ENCODE measurements at places on chromosomes 3 and 15. TPM values are rescaled to one million over a fixed set of nuclear protein-coding genes. Genes with fewer than 3 reads are reported as not detected.

GRCh38 chr3:32399030-32399620 lies 7.5 kb downstream of the CMTM7 start:
- H3K4me3 ChIP-seq: no peak overlapping the region
- peak; percentile 49 for DNase-seq
- H3K27me3 ChIP-seq: no peaks in the 10 kb centered on the region
- no peak overlapping the region for H3K27ac ChIP-seq
- H3K36me3 ChIP-seq: no peaks in the 10 kb centered on the region

DNA sequence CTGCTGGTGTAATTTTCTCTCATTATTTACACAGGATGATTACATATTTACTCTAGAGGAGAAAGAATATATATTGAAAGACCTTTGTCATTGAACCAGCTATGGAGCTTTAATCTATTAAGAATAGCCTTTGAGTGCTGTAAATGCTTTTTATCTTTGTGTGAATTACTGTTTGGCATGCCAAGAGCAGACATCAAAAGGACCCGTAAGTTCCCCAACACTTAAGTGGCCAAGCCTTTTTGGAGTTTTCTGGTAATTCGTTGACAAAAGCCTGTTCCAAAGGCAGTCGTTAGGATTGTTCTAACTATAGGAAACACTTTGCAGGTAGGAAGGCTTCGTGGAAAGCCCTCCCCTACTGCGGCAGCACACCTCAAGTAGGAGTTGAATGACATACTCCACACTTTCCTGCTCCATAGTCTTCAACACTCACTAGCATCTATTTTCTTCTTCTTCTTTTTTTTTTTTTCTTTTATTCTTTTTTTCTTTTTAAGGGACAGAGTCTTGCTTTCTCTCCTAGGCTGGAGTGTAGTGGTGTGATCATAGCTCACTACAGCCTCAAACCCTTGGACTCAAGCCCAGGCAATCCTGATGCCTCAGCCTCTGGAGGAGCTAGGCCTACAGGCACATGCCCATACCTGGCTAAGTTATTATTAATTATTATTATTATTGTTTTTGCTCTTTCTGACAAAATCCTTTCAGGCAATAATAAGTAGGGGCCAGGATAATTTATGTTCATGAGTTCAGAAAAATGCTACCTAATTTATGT lies 98.6 kb downstream of the SUCNR1 start:
- H3K36me3 ChIP-seq: no peaks in the 10 kb centered on the region
- no peak for DNase-seq

- no peak for DNase-seq
- H3K36me3 ChIP-seq: no peaks in the 10 kb centered on the region
- H3K27me3 ChIP-seq: no peaks in the 10 kb centered on the region
- no peaks in the 10 kb centered on the region for H3K4me1 ChIP-seq
These were observed 605.9 kb downstream of the ROBO1 start for GRCh38 chr3:79161941-79162340.

GRCh38 chr3:50160561-50160983 lies 5.4 kb downstream of the SEMA3F start:
- no peak for DNase-seq
- no peaks in the 10 kb centered on the region for H3K36me3 ChIP-seq
- H3K4me1 ChIP-seq: peaks cover 4% of the 10 kb centered on the region
- no peak overlapping the region for H3K27ac ChIP-seq
- no peak overlapping the region for H3K4me3 ChIP-seq
- peaks cover 11% of the 10 kb centered on the region for H3K27me3 ChIP-seq

DNA sequence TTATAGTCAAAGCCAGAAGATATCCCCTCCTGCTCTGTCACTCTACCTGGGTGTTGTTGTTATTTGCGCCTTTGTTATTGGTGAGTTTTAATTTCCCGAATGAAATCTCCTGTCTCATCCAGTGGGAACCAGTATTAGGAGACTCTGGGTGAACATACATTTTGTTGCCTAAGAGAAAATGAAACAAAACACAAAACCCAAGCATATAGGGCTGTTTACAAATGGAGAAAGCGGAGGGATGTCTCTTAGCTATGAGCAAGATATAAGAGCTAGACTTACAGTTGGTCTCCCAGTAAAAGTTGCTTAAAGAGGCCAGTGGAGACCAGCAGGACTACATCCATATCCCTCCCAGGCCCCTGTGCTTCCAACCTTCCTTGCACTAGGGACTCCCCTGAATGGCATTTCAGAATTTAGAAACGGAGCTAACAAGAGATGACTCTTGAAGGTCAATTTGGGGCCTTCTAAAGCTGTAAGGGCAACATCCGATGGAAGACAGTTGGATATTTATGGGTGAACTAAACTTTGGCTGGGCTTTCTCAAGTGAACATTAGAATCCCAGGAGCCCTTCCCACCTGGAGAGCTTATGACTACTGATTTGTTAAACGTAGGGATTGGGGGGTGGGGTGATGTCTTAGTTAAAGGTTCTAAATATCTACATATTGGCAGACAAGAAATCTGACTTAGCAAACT lies 2.7 kb downstream of the EOMES start:
- no peaks in the 10 kb centered on the region for H3K36me3 ChIP-seq
- H3K4me3 ChIP-seq: no peak overlapping the region
- H3K4me1 ChIP-seq: peaks cover 13% of the 10 kb centered on the region
- H3K27ac ChIP-seq: no peak overlapping the region
- H3K27me3 ChIP-seq: peaks cover 15% of the 10 kb centered on the region
- DNase-seq: no peak

- DNase-seq: no peak
- no peak overlapping the region for H3K27ac ChIP-seq
- no peak overlapping the region for H3K4me3 ChIP-seq
These were observed 33.9 kb upstream of the TOPBP1 start for GRCh38 chr3:133695560-133696171.

DNA sequence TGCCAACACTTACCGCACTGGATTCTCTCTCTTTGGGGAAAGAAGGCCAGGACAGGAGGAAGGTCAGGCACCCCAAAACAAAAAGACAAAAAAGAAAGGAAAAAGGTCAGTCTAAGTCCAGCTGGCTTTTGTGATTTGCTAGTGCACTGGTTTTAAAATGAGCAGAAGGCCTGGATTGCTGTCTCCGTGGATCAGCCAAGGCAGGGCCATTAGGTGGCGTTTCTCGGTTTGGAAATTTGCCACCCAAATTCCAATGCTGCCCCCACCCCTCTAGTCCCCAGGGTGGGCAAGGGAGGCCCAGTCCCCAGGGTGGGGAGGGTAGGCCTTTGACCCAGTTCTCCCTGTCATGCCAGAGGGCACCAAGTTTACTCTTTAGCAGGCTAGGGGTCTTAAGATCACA lies 33.3 kb downstream of the TLE3 start:
- H3K4me3 ChIP-seq: no peak overlapping the region
- H3K27ac ChIP-seq: no peak overlapping the region
- no peaks in the 10 kb centered on the region for H3K27me3 ChIP-seq
- peaks cover 92% of the 10 kb centered on the region for H3K36me3 ChIP-seq

GRCh38 chr3:129586746-129587430 lies 19.6 kb downstream of the PLXND1 start:
- no peak for DNase-seq
- H3K4me3 ChIP-seq: no peak overlapping the region
- H3K4me1 ChIP-seq: peaks cover 4% of the 10 kb centered on the region
- peaks cover 56% of the 10 kb centered on the region for H3K36me3 ChIP-seq
- H3K27me3 ChIP-seq: no peaks in the 10 kb centered on the region
- no peak overlapping the region for H3K27ac ChIP-seq

- no peaks in the 10 kb centered on the region for H3K27me3 ChIP-seq
- no peak overlapping the region for H3K4me3 ChIP-seq
- H3K27ac ChIP-seq: no peak overlapping the region
- H3K4me1 ChIP-seq: no peaks in the 10 kb centered on the region
These were observed 84.7 kb upstream of the PTX3 start for GRCh38 chr3:157351981-157352380.

DNA sequence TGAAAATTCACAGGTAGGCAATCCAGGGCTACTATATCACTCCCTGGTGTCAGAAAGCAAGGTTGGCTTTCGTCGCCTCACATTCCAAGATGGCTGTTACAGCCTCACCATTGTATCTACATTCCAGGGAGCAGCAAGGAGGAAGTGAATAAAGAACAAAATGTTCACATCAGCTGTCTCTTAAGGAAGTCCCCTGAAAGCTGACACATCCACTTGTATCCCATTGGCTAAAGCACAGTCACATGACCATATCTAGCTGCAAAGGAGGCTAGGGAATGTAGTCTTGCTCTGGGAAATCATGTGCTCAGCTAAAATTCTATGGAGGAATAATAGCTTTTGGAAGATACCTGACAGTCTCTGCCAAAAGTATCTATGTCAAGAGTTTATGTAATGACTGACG lies 12.8 kb upstream of the GATA2 start:
- no peaks in the 10 kb centered on the region for H3K27me3 ChIP-seq
- DNase-seq: peak; percentile 17
- no peaks in the 10 kb centered on the region for H3K4me1 ChIP-seq
- no peak overlapping the region for H3K4me3 ChIP-seq

- no peaks in the 10 kb centered on the region for H3K36me3 ChIP-seq
- H3K4me1 ChIP-seq: no peaks in the 10 kb centered on the region
- no peak overlapping the region for H3K4me3 ChIP-seq
- DNase-seq: no peak
These were observed 109.0 kb downstream of the SEC22A start for GRCh38 chr3:123310741-123311140.

GRCh38 chr3:88150371-88150770 lies 612 bp downstream of the C3orf38 start:
- no peak for DNase-seq
- H3K36me3 ChIP-seq: peaks cover 27% of the 10 kb centered on the region
- peak overlapping the region; percentile 73 for H3K27ac ChIP-seq
- H3K27me3 ChIP-seq: no peaks in the 10 kb centered on the region
- peak overlapping the region; percentile 77 for H3K4me3 ChIP-seq
- H3K4me1 ChIP-seq: peaks cover 6% of the 10 kb centered on the region

- no peak overlapping the region for H3K4me3 ChIP-seq
- no peaks in the 10 kb centered on the region for H3K36me3 ChIP-seq
- DNase-seq: no peak
- peaks cover 18% of the 10 kb centered on the region for H3K27me3 ChIP-seq
- no peak overlapping the region for H3K27ac ChIP-seq
These were observed 65.6 kb upstream of the CHRNA7 start for GRCh38 chr15:31964586-31965307.

DNA sequence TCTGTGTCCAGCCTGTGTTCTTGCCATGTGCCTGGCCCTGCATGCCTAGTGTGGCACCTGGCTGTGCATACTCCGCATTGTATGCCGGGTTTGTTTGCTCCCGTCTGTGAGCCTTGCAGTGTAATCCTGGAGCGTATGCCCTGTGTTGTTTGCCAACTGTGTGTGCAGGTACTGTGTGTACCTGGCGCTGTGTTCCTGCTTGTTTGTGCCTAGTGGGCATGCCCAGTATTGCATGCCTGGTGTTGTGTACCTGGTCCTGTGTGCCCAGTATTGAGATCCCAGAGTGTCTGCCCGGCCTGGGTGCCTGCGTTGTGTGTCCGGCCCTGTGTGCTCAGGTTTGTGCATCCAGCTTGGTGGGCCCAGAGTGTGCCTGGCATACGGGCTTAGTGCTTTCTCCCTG lies 54.5 kb upstream of the CHRNA7 start:
- H3K4me3 ChIP-seq: no peak overlapping the region
- peaks cover 12% of the 10 kb centered on the region for H3K4me1 ChIP-seq
- H3K27me3 ChIP-seq: 0 out of 2 replicates have a peak, but pooled peaks cover 3% of the 10 kb centered on the region
- DNase-seq: no peak
- no peak overlapping the region for H3K27ac ChIP-seq
- H3K36me3 ChIP-seq: no peaks in the 10 kb centered on the region

DNA sequence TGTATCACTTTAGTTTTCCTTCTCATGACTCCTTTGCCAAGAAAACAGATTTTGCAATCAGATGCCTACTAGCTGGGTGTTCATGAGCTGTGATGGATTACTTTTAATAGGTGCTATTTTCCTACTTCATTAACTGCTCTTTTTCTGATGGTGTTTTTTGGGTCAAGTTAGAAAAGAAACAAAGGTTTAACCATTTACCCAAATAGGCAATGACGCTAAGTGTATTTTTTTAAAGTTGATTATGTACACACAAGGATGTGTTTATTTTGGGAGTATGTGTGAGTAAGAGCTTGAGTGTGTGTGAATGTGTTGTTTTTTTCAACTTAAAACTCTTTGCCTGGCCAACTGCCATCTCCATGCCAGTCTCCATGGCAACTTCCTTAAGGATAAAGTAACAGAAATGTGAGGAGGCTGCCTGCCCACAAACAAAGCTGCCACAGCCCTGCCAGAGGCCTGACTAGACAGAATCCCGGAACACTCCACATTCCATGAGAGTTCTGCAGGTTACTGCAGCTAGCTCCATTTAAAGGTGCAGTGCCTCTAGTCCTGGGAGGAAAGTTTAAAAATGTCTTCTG lies 215.6 kb upstream of the RBMS3 start:
- 0 out of 2 replicates have a peak overlapping the region, but pooled peaks have one; percentile 6 for H3K27ac ChIP-seq
- H3K4me1 ChIP-seq: peaks cover 18% of the 10 kb centered on the region
- H3K4me3 ChIP-seq: no peak overlapping the region
- DNase-seq: peak; percentile 94
- no peaks in the 10 kb centered on the region for H3K36me3 ChIP-seq

DNA sequence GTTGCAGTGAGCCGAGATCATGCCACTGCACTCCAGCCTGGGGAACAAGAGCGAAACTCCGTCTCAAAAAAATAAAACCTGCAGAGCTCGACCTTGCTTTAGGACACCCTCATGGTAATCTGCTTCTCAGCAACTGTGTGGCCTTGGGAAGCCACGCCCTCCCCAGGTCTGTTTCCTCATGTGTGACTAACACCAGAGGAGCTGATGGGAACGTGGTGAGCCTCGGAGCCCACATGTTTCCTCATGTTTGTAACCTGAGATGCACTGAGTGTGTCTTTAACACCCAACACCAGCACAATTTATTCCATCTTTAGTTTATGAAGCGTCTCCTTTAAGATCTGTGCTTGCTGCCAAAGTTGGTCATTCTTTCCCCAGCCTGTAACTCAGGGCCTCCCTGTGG lies 142.8 kb downstream of the OCA2 start:
- H3K4me3 ChIP-seq: no peak overlapping the region
- H3K4me1 ChIP-seq: no peaks in the 10 kb centered on the region
- no peaks in the 10 kb centered on the region for H3K36me3 ChIP-seq
- DNase-seq: no peak

- H3K27ac ChIP-seq: no peak overlapping the region
- DNase-seq: peak; percentile 12
- H3K4me1 ChIP-seq: peaks cover 66% of the 10 kb centered on the region
- no peaks in the 10 kb centered on the region for H3K27me3 ChIP-seq
These were observed 174.1 kb downstream of the KLHL25 start for GRCh38 chr15:85620690-85621049.

- H3K27me3 ChIP-seq: no peaks in the 10 kb centered on the region
- H3K36me3 ChIP-seq: no peaks in the 10 kb centered on the region
- no peaks in the 10 kb centered on the region for H3K4me1 ChIP-seq
These were observed 303.8 kb downstream of the EPHA3 start for GRCh38 chr3:89411201-89411600.

DNA sequence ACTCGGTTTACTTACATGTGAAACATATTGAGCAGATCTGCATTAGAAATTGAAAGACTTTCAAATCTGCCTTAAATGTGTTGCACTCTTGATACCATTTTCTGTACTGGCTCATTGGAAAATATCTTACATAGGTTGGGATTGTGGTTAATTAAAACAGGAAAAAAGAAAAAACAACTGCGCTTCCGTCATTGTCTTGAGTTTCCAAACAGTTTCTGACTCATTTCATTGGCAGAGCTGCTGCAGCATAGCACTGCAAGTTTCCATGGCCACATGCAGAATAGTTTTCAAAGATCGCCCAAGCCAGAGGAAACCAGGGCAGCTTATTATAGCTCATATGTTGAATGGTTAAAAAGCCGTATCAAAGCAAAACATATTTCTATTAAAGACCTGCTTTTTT lies 446.6 kb upstream of the BCHE start:
- no peak overlapping the region for H3K27ac ChIP-seq
- H3K27me3 ChIP-seq: no peaks in the 10 kb centered on the region
- H3K36me3 ChIP-seq: no peaks in the 10 kb centered on the region
- no peak for DNase-seq
- no peak overlapping the region for H3K4me3 ChIP-seq
- H3K4me1 ChIP-seq: no peaks in the 10 kb centered on the region

Gene TUSC7
- not detected for total RNA-seq

Gene CCK
- not detected for total RNA-seq

Gene CCR3
- total RNA-seq: 0.66 TPM

Gene GPR176
- total RNA-seq: 69.5 TPM
